Activated CD4-positive, alpha-beta T cell treated with anti-CD3 and anti-CD28 coated beads, Interleukin-2, amount 10 ng/mL, durations not matched to agents 24 days and 14 days (primary cell): ENCODE measurements at places on chromosomes 5 and 9. TPM values are rescaled to one million over a fixed set of nuclear protein-coding genes. Genes with fewer than 3 reads are reported as not detected.

SPINK7 gene
- total RNA-seq: not detected in 2 replicates

UIMC1 gene
- 65.2 and 68.5 TPM in 2 replicates for total RNA-seq

NUTM2F gene
- not detected in 2 replicates for total RNA-seq

PCDHA4 gene
- not detected in 2 replicates for total RNA-seq

FBP1 gene
- not detected in 2 replicates for total RNA-seq

NUDT12 gene
- total RNA-seq: 1.8 and 2.4 TPM in 2 replicates
